ENCODE measurements at places on chromosomes 7 and 10.

DNA sequence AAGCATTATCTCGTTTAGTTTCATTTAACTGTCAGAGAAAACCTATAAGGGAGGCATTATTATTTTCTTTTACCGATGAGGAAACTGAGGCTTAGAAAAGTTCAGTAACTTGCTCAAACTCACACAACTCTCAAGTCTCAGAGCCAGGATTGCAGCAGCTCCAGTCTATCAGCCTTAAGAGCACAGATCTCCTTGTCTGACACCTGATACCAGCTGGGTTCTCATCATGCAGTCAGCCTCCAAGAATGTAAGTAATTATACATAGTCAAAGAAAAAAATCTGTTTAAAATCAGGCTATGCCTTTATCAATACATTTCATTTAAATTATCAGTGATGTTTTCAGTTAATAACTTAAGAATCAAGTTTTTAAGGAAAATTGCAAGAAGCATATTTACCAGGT, 236.6 kb upstream of the TCF7L2 start:
- DNase-seq = no peak

- no peak for DNase-seq
Observed at GRCh38 chr10:132027423-132027983, 38.2 kb upstream of the JAKMIP3 start.

DNA sequence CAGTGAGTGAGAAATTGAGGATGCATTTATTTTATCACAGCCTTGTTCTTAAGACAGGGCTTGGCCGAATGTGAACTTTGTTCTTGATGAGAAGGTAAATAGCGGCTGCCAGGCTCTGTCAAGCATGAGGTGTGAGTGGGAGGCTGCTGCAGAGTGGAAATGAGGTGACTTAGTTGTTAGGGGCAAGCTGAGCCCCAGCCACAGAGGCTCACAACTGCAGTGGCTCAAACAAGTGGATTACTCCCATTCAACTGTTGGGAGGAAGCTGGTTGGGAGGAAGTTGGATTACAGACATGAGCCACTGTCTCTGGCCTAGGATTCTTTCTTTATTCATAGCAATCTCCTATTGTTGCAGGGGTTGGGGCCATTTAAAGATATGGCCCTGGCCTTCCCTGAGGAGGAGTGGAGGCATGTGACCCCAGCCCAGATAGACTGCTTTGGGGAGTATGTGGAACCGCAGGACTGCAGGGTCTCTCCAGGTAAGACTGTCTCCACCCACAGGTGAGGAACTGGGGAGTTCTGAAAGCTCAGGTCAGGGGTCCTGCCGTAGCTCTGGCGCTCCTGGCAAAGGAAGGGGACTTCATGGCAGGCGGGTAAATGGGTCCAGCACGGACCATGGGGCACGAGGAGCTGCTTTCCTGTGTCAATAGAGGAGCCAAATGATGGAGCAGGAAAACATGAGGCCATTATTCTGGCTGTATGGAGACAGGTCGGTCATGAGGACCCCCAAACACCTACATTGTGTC, 7.1 kb downstream of the ZSCAN25 start:
- DNase-seq = no peak

DNA sequence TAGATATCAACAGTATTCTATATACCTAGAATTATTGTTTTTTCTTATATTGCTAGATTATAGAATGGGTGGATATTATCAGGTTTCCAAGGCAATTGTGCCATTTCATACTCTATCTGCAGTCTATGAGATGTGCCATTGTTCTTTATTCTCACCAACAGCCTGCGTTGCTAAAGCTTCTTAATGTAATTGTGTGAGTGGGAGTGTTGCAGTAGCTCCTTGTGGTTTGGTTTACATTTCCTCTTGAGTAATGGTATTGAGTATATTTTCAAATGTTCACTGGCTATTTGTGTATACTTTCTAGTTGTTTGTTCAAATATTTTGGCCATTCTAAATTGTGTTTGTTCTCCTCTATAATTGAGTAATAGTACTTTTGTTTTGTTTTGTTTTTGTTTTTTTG, 199.2 kb downstream of the TFEC start:
- DNase-seq = no peak

DNA sequence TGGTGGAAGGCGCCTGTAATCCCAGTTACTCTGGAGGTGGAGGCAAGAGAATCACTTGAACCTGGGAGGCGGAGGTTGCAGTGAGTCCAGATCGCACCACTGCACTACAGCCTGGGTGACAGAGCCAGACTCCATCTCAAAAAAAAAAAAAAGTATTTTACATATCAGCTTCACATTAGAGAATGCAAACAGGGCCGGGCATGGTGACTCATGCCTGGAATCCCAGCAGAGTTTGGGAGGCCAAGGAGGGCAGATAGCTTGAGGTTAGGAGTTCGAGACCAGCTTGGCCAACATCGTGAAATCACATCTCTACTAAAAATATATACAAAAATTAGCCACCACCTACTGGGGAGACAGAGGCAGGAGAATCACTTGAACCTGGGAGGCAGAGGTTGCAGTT, 31.6 kb downstream of the USP54 start:
- no peak for DNase-seq

GRCh38 chr7:36855330-36855729, 131.0 kb upstream of the AOAH start:
- no peak for DNase-seq
